ENCODE measurements at places on chromosomes 4 and X.

DNA sequence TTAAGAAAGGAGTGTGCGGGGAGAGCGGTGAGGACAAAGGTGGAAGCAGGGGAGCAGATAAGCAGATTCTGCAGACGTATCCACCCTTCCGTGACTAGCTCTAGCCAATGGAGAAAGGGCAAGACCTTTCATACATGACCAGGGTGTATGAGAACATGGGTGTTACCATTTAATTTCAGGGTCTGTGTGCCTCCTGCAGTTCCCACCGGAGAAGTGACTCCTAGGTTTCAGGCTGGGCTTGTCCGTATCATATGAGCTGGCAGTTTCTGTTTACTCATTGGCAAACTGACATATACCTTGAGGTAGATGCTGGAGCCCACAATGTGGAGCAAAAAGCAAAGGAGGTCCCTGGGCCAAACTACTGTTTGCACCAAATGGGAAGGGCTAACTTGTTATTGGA lies 6.8 kb downstream of the RBM47 start:
- no peak for DNase-seq

GRCh38 chr4:112513971-112514646 lies 1.9 kb downstream of the NEUROG2 start:
- no peak for DNase-seq

DNA sequence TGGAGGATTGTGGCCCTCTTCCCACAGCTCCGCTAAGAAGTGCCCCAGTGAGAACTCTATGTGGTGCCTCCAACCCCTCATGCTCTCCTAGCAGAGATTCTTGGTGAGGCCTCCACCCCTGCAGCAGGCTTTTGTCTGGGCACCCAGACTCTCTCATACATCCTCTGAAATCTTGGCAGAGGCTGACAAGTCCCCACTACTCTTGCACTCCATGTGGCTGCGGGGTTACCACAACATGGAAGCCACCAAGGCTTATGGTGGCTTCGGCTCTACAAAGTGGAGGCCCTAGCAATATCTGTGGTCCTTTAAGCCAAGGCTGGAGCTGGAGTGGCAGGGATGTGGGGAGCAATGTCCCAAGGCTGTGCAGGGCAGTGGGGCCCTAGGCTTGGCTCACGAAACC lies 255.2 kb downstream of the COX7B2 start:
- no peak for DNase-seq

GRCh38 chrX:18894156-18894555 lies 89.8 kb downstream of the PHKA2 start:
- DNase-seq, result no peak

- no peak for DNase-seq
Measured at GRCh38 chr4:37732526-37733186, 46.5 kb upstream of the RELL1 start.

GRCh38 chr4:175252642-175253041 lies 334.5 kb downstream of the ADAM29 start:
- no peak for DNase-seq

GRCh38 chr4:153564630-153565525 lies 98.7 kb downstream of the TMEM131L start:
- DNase-seq, result no peak

GRCh38 chr4:25485104-25485503 lies 108.0 kb downstream of the ANAPC4 start:
- no peak for DNase-seq

- no peak for DNase-seq
Measured at GRCh38 chr4:121009578-121010478, 62.5 kb downstream of the NDNF start.

All from renal pelvis (tissue), 12 donors.